Lung (tissue), 17 donors: ENCODE measurements at places on chromosomes 13 and 19. TPM values are rescaled to one million over a fixed set of nuclear protein-coding genes. Genes with fewer than 3 reads are reported as not detected.

Gene FAM216B
- total RNA-seq, result 36.3 TPM

Gene TBXA2R
- 2.8 TPM for total RNA-seq

Gene LILRB1
- 33.3 TPM for total RNA-seq

Gene ACP7
- not detected for total RNA-seq

Gene SAFB2
- total RNA-seq, result 85.0 TPM

Gene SLC25A15
- total RNA-seq, result 8.1 TPM

Gene GGACT
- total RNA-seq, result 6.8 TPM

Gene SIGLECL1
- total RNA-seq, result not detected

Gene SPRED3
- 2.6 TPM for total RNA-seq

Gene MCF2L
- total RNA-seq, result 78.7 TPM

Gene CFAP97D2
- 3.7 TPM for total RNA-seq

Gene OXGR1
- total RNA-seq, result 0.71 TPM

Gene CKM
- 1.4 TPM for total RNA-seq
